ENCODE measurements at places on chromosomes 3 and 15.

DNA sequence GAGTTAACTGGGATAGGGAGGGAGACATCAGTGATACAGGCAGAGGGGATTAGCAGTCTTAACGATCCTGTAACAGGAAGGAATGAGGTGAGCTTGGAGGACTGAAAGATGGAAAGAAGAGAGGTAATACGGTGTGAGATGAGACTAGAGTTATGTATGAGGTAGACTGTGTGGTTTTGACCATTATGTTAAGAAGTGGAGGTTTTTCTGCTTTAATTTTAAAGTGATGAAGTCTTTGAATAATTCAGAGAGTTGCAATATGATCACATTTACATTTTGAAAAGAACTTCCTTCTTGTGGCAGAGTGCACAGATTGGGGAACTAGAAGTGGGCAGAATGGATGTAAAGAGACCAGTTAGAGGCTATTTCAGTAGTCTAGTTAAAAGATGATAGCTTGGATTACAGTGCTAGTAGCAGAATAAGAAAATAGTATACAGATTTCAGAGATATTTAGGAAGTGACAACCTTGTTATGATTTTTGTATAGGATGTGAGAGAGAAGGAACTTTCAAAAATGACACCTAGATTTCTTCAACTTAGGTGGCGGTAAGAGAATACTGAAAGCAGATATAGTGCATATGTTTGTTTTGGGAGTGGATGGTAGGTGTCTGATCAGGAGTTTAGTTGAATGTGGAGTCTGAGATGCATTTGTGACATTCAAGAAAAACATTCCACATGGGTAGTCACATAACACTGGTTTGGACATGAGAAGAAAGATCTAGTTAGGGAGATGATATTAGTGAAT, 40.5 kb downstream of the STT3B start:
- no peak for DNase-seq

DNA sequence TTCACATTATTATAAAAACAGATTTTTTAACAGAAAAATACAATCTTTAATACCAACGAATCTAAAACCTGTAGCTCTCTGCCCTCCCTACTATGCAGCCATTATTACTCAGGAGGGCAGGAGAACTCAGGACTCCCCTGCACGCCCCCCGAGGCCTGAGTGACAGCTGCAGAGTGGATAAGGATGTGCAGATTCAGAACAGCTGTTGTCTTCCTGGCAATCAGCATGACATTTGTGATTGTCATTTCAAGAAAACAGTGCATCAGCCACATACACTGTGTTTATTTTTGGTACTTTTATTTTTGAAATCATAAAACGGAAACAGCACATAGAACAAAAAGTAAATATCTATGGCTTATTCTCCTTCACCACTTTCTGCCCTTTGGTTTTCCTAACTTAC, 450.8 kb downstream of the OCA2 start:
- no peak for DNase-seq

DNA sequence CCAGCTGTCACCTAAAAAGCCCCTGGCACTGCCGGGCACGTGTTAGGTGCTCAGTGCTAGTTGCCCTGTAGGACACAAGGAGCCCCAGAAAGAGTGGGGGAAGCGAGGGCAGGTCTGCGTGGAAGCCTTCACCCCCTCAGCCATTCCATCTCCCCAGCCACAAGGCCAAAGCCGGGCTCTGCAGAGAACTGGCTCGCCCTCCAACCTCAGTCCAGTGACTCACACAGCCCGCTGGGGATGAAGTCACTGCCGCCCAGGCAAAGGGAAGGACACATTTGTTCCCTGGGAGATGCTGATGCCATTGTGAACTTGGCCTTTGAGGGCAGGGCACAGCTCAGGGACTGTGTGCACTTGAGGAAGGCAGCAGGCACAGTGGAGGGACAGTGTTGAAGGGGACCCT, 48.1 kb downstream of the IQSEC1 start:
- DNase-seq, result no peak

- DNase-seq, result no peak
These were observed 238.5 kb upstream of the LRRN1 start for GRCh38 chr3:3560591-3561311.

DNA sequence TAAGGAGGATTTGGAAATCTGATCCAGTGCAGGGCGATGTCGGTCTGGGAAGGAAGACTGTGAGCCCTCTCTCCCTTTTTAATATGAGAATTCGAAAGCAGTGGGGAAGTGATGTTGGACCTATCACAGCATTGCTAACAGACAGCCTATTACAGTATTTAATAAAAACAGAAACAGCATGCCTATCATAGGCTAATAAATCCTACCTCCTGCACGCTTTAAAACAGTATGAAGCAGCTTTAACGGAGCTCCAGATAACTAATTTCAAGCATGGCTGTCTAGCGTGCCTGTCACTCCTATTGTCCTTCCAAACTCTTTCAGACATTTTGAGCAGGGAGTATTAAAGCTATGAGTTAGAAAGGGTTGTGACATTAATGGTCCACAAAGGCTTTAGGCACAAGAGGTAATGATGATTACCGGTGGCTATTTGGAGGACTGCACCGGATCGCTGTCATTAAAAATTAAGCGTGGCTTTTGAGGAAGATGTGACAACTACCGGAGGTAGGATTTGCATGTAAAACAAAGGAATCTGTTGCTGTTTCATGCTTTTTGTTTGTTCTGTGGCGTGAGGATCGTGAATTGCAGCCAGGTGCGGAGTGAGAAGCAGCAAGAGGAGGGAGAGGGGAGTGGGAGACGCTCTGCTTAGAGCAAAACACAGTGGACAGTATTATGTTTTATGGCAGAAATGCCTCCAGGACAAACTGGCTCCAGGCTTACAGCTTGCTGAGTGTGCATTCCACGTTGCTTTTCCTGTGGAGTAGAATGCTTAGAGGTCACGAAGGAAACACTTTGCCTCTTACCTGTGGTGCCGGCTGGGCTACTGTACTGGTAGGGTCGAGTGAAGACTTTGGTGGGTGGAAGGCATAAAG, at the start of gene KCNMB2:
TSS of gene KCNMB2 (plus strand) at position 226 of the 869 bp plus-strand sequence.
- no peak for DNase-seq

- no peak for DNase-seq
These were observed 183.2 kb downstream of the P3H2 start for GRCh38 chr3:189937302-189938127.
